ENCODE measurements at places on chromosomes 3 and 15. TPM values are rescaled to one million over a fixed set of nuclear protein-coding genes. Genes with fewer than 3 reads are reported as not detected.

Gene GRAMD2A
- 1.3 TPM for total RNA-seq

Gene TBL1XR1
- 192 TPM for total RNA-seq

DNA sequence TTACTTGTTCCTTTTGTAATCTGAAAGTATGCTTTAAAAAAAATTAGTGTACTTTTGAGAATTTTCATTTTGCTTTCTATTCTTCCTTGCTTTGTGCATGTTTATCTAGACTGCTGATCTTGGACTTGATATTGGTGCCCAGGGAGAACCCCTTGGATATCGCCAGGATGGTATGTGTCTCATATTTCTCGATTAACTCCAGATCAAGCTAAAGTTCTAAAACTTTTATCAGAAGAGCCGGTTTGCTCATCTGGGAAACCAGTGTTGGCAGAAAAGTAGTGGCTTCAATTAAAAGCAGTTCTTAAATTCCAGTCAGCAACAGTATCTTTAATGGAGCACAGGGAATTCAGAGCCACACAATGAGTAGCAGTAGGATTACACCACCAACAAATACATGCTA lies 38.6 kb downstream of the CTNNB1 start:
- H3K27ac ChIP-seq: no peak overlapping the region
- H3K36me3 ChIP-seq: peaks cover 23% of the 10 kb centered on the region
- H3K27me3 ChIP-seq: no peaks in the 10 kb centered on the region
- H3K4me1 ChIP-seq: no peaks in the 10 kb centered on the region
- DNase-seq: no peak

- no peak overlapping the region for H3K4me3 ChIP-seq
- H3K27me3 ChIP-seq: no peaks in the 10 kb centered on the region
- no peaks in the 10 kb centered on the region for H3K36me3 ChIP-seq
- H3K4me1 ChIP-seq: no peaks in the 10 kb centered on the region
- no peak for DNase-seq
- H3K27ac ChIP-seq: no peak overlapping the region
These were observed 896.9 kb downstream of the DIPK2A start for GRCh38 chr3:144868506-144868905.

GRCh38 chr15:51736069-51736468 lies 1.4 kb downstream of the LYSMD2 start:
- H3K4me1 ChIP-seq: peaks cover 25% of the 10 kb centered on the region
- H3K36me3 ChIP-seq: no peaks in the 10 kb centered on the region
- H3K4me3 ChIP-seq: peak overlapping the region; percentile 79

DNA sequence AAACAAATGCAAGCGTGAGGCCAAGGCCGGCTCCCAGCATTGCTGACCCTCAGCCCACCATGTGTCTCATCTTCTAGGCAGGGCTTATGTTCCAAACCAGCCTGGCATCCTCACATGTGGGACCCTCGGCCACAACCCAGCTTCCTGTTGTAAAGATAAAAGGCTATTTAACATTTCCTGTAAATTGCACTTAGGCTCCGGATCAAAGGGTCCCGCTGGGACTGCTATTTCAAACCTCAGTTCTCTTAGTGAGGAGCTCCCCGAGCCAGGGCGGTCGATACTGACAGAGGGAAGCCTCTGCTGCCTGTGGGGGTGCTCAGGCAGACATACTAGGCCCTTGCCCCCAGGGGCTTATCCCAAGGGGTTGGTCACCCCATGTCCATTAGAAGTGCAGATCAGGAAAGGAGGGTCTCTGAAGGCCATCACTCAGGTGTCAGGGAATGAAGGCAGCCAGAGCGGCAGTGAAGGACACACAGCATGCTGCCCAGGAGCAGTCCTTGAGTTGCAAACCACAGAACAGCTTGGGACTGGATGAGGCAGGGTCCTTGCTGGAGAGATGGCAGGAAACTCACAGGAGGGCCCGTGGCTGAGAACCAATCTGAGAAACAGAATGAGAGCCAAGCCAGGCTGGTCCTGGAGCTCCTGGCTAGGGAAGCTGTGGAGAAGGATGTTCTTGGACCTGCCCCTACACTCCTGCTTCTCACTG lies 239.9 kb downstream of the TLE3 start:
- no peaks in the 10 kb centered on the region for H3K36me3 ChIP-seq
- no peak overlapping the region for H3K27ac ChIP-seq
- no peaks in the 10 kb centered on the region for H3K27me3 ChIP-seq

DNA sequence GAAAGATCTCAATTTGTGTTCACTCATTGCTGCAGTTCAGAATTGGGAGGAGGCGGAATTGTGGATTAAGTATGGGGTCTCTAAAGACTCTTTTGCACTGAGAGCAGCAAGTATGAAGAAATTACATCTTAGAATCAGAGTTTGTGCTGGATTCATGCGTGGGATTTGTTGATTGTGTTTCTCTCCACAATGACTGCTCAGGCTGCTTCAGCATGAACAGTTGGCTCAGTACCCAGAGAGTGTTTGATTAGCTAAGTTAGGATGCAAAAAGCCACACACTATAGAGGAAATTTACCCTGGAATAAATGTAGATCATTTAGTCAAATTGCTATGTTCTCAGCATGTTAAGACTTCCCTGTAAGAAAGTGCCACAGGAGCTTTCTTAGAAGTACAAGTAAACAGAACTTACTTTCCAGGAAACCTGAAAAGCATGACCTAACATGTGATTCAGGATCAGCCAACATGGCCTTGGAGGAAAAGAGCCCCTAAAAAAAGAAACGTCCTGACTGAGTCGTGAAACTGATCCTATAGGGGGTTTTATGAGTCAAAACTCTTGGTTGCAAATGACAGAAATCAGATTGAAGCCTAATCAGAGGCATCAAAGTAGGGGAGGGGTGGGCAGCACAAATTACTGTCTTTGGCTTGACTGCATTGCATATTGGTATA lies 32.6 kb downstream of the HHLA2 start:
- H3K27me3 ChIP-seq: no peaks in the 10 kb centered on the region
- no peak for DNase-seq
- no peaks in the 10 kb centered on the region for H3K36me3 ChIP-seq
- H3K27ac ChIP-seq: no peak overlapping the region
- H3K4me1 ChIP-seq: no peaks in the 10 kb centered on the region

- H3K36me3 ChIP-seq: no peaks in the 10 kb centered on the region
- no peak for DNase-seq
- H3K4me3 ChIP-seq: no peak overlapping the region
These were observed 40.5 kb downstream of the CCNL1 start for GRCh38 chr3:157119369-157119951.

DNA sequence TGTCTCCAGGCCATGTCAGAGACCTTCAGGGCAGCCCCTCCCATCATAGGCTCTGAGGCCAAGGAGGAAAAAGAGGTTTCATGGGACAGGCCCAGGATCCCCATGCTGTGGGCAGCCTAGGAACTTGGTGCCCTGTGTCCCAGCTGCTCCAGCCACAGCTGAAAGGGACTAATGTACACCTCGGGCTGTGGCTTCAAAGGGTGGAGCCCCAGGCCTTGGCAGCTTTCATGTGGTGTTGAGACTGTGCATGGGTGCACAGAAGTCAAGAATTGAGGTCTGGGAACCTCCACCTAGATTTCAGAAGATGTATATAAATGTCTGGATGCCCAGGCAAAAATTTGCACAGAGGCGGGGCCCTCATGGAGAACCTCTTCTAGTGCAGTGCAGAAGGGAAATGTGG lies 6.6 kb upstream of the SSR3 start:
- H3K4me3 ChIP-seq: no peak overlapping the region
- DNase-seq: no peak

GRCh38 chr3:24688446-24689148 lies 193.9 kb upstream of the THRB start:
- H3K4me1 ChIP-seq: no peaks in the 10 kb centered on the region
- H3K27me3 ChIP-seq: no peaks in the 10 kb centered on the region
- no peak overlapping the region for H3K4me3 ChIP-seq
- H3K27ac ChIP-seq: no peak overlapping the region
- DNase-seq: no peak

DNA sequence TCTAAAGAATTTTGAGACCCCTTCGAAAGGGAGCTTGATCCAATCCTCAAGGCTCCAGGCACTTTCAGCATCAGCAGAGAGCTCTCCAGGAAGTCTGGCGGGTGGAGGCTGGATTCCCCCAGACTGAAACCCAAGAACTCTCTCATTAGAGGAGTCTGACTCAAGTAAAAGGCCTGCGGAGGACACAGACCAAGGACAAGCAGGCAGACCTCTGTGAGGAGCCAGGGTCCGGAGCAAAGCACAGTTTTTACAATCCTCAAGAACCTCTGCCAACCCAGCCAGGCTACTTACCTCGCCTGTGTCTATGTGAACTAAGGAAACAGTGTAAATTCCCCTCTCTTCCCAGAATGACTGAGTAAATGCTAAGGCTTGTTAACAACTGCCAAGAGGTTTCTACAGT lies 86.2 kb downstream of the FBN1 start:
- H3K36me3 ChIP-seq: no peaks in the 10 kb centered on the region
- H3K4me3 ChIP-seq: no peak overlapping the region
- H3K4me1 ChIP-seq: no peaks in the 10 kb centered on the region
- H3K27ac ChIP-seq: no peak overlapping the region
- no peak for DNase-seq

Gene SEMA7A
- 11.2 TPM for total RNA-seq

Data from Panc1 (cell line).